Progenitor cell of endocrine pancreas (in vitro differentiated cells): ENCODE measurements at places on chromosomes 6 and 20.

DNA sequence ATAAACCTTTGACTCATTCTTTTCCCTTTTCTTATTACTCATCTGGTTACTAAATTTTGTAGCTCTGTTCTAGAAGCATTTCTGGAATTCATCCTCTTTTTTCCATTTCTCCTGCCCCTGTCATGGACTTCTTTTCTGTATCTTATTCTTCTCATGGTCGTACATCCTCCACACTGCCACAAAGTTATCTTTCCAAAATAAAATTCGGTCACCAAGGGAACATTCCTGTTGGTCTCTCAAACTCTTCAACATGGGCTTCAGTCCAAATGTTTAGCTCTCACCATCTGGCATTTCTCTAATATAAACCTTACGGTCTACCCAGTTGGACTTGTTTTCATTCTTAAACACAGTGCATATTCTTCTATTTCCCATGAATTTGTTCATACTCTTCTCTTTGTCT is 428.8 kb upstream of the ID4 start:
- DNase-seq = no peak

GRCh38 chr6:28982476-28983266 is 22.4 kb downstream of the ZNF311 start:
- DNase-seq = no peak

DNA sequence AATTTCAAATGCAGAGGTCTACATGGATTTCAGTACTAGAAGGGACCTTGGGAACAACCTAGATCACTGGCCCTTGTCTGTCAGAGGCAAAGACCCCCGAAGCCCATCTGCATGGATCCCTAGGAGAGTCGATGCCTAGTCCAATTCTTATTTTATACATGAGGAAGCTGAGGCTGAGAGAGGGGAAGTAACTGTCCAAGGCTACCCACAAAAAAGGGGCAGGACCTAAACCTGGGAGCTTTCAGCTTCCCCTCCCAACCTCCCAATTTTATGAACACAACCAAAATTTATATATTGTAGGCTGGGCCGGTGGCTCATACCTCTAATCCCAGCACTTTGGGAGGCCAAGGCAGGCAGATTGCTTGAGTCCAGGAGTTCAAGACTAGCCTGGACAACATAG is 73.2 kb downstream of the TRERF1 start:
- no peak for DNase-seq

DNA sequence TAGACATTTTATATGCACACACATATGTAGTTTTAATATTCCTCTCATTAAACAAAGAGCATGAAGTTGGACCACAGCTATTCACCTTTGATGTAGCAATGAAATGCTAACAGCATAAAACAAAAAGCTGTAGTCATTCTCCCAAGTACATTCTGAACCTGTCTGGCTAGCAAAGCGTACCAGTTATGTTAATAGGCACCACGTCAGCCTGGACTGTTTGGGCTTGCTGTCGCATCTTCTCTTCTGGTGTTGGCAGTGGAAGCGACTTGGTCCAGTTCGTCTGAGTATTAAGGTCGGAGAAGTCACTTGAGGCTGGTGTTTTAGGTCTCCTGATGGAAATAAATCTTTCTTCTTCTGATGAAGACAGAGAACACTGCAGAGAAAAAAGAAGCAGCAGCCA is 42.8 kb downstream of the HEBP2 start:
- DNase-seq = no peak

GRCh38 chr20:23225407-23226060 is 125.1 kb upstream of the NXT1 start:
- no peak for DNase-seq

- no peak for DNase-seq
These were observed 43.2 kb upstream of the BCAS1 start for GRCh38 chr20:54113566-54113965.

DNA sequence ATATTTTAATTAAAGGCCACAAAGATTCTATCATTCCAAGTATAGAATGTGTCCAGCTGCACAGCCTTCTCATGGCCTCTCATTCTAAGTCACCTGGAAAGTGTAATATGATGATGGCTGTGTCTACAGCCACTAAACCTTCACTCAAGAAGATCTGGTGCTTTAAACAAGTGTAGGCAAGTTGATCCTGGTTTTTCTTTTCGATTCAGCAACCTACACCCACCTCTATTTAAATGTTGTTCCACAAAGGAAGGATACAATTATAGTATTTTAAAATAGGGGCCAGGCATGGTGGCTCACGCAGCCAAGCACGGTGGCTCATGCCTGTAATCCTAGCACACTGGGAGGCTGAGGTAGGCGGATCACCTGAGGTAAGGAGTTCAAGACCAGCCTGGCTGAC is 25.5 kb upstream of the DST start:
- DNase-seq = no peak
